Naive B cell (primary cell): ENCODE measurements at places on chromosomes 11 and 22.

GRCh38 chr11:28139841-28140415 lies 31.7 kb downstream of the METTL15 start:
- DNase-seq, result no peak

- no peak for DNase-seq
Observed at GRCh38 chr22:48141301-48141700, 1378.9 kb downstream of the TBC1D22A start.

DNA sequence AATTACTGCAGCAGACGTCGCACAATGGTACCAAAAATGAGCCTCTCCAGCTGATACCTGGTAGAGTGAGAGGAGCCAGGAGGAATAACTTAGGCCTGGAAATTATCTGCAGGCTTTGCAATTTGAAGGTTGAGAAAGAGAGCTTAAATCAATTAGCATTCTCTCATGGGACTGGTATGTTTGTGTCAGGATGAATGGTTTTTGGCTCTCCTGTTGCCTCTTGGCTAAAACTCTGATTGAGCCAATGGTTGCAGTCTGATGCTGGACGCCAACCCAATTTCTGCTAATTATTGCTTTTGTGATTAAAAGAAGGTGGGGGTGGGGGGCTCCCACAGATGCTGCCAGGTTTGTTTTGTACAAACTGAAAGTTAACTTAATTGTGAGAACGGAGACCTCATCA lies 12.5 kb upstream of the NELL1 start:
- no peak for DNase-seq

DNA sequence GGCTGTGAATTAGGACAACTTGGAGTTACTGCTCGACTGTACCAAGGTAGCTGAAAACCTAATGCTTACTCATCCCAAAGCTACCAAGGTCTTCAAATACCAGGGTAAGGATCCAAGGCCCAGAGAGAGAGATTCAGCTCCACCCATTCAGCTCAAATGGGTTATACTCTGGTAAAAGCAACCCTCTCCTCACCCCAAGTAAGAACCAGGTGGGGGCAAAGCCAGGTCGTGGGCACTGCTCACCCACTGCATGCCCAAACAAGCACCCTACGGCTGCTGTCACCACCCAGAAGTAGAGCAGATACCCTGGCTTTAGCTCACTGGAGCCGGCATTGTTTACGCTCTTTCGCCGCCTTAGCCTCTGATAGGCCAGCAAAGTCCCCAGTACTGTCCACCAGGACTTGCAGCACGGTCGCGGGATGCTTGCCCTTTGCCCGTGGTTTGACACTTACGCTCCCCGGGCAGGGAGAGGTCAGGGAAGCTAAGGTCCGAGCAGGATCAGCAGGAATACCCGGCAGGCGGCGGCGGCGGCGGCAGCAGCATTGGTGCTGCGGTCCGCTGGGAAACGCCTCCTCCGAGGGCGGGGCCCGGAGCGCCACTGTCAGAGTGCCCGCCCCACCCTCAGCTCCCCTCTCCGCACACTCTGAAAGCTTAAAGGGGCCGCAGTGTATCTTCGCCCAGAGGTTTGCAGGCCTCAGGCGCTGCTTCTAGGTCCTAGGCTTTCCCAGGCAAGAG lies 19.6 kb downstream of the CKAP5 start:
- DNase-seq, result peak; percentile 69

DNA sequence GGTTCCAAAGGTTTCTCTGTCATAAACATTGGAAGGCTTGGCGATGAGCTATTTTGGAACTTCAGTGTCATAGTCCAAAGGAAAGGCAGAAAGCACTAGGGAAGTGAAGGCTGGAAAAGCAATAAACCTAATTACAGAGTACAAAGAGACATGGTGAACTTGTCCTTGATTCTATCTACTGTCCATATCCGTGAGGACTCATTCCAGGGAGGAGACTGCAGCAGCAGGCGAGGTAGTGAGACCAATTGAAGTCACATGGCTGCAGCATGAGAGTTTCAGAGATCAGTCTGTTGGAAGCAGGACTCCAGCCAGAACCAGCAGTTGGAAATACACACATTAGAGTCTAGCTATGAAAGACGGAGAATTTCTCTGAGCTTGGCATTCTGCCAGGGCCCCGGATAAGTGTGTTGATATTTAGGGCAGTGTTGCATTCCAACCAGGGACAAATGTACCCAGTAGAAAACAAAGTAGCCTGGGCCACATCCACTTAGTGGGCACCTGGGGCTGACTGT lies 54.1 kb upstream of the ARHGAP42 start:
- DNase-seq, result no peak

DNA sequence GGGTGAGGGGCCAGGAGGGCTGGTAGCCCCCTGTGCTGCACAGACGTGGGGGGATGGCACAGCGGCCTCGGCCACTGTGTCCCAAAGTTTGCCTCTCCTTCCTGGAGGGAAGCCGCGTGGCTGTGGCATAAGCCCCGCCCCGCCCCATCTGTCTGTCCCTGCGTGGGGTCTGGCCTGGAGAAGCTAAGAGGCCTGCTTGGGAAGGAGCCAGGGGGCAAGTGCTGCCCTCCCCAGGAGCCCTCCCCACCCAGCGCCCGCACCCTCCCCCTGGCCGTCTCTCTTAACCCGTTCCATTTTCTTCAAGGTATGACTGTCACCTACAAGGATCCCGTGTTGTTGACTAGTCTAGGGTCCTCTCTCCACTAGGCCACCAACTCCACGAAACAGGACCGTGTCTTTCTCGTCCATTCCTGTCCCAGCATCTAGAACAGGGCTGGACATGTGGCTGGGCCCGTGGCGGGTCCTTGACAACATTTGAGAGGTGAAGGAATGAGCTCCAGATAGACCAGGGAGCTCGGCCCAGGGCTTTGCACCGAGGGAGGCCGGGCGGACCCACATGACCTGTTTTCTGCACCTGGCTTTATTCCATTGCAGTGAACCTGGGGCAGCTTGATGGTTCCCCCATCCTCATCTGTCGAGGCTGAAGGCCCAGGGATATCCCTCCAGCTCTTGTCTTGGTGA lies 428.0 kb downstream of the TBC1D22A start:
- DNase-seq, result no peak

DNA sequence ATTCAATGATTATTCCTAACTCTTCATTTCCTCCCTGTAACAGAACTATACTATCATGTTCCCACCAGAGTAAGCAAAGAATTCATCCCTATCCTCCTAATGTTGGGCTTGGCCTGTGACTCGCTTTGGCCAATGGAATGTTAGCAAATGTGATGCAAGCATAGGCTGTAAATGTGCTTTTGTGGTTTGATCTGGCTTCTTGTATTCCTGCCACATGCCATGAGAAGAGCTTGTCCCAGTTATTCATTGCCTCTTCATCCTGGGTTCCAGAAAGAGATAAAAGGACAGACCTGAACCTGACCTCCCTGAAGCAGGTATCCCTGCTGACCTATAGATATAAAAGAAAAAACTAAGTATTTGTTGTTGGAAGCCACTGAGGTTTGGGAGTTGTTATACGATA lies 51.0 kb downstream of the SYTL2 start:
- DNase-seq, result no peak

DNA sequence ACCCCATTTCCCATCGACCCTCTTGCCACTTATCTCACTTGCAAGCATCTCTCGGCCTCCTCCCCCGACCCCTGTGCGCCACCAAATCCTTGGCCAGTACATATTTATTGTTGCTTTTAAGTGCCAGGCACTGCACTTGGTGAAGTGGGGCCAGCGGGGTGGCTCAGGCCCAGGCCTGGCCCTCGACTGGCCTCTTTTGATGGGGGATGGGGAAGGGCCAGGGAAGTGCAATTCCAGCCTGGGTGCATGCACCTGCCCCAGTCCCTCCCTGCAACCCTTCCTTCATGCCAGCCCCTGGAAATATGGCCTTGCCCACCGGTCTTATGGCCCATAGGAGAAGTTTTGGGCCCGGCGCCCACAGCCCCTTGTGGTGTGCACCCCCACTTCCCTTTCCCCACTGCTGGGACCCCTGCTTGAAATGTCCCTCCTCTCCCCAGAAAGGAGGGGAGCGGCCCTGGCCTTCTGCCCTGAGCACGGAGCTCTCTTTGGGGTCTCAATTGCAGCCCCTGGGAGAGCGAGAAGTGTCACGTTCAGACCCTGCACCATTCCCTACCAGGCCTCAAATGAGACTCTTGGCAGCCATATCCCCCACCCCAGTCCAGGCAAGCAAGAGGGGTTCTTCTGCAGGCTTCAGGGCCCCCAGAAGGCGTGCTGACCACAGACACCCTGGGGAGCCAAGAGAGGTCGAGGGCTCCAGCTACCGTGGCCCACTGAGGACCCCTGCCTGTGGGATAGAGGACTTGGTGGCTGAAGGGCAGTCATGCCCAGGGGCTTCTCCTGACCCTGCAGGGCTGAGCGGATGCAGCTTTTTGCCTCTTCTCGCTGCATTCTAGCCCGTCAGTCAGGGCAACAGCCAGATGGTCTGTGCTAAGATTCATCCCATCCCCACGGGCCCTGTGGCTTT lies 961 bp downstream of the SUSD2 start:
- DNase-seq, result no peak

GRCh38 chr22:44383064-44383575 lies 70.4 kb upstream of the SHISAL1 start:
- no peak for DNase-seq

- DNase-seq, result peak; percentile 49
Observed at GRCh38 chr11:11028017-11028692, 170.3 kb upstream of the ZBED5 start.

DNA sequence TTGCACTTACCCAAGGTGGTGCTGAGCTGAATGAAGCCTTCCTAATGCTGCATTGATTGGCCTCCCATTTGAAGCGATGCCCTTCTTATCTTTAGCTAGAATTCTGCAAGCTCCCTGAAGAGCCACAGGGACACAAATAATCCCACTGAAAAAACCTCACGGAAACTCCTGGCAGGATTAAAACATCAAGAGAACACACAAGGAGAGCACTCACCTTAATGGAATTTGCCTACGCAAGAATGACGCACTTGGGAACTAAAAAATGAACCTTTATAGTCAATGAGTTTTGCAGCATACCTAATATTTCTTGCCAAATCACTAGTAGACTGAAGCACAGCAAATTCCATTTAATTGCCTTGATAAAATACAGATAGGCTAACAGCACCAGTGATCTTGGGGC lies 232.8 kb upstream of the UBASH3B start:
- DNase-seq, result no peak

DNA sequence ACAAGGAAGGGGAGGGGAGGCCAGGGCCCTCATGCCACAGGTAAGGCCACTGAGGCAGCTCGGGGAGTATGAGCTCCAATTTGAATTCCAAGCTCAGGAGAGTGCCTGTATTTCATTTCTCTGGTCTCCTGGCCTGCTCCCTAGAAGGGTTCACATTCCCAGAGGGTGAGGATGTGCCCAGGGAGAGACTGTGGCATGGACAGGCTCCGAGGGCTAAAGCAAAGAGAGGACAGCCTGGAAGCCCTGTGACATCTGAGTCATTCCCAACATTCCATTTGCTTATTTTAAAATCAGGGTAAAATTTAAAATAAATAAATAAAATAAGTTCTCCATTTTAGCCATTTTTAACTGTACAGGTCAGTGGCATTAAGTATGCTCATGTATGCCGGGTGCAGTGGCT lies 18.6 kb upstream of the FOLR1 start:
- no peak for DNase-seq

DNA sequence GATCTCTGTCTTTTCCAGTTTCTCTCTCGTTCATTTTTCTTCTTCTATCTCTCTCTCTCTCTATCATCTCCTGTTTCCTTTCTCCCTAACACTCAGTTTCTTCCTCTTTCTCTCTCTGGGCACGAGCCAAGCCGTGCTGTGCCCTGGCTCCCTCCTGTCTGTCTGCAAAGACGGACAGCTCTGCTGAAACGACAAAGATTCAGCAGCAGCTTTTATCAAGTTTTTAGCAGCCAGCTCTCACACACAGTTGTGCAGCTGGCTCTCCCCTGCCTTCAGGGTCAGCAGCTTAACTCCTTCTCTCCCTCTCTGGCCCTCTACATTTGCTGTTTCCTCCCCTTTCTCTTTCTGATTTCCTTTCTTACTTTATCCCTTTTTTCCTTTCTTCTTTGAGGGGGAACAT lies 352.0 kb upstream of the MPPED2 start:
- DNase-seq, result no peak

DNA sequence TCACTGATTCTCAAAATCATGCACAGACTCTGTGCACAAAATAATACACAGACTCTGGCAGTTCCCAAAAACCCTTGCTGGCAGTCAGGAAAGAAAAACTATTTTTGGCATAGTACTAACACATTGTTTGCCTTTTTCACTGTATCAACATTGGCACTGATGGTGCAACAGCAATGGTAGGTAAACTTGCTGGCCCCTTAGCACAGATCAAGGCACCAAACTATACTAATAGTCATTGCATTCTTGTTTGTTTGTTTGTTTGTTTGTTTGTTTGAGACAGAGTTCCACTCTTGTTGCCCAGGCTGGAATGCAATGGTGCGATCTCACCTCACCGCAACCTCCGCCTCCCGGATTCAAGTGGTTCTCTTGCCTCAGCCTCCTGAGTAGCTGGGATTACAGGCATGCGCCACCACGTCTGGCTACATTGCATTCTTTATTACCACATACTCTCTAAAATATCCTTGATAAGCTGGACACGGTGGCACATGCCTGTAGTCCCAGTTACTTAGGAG lies 81.0 kb upstream of the SLC6A5 start:
- DNase-seq, result no peak

- no peak for DNase-seq
Observed at GRCh38 chr22:45969414-45969799, 7.6 kb downstream of the WNT7B start.
